ENCODE measurements at places on chromosomes 2 and 18.

GRCh38 chr2:37779139-37779538 lies 107.7 kb upstream of the CDC42EP3 start:
- no peak overlapping the region for H3K4me3 ChIP-seq
- no peak overlapping the region for H3K27ac ChIP-seq
- H3K27me3 ChIP-seq = peaks cover 8% of the 10 kb centered on the region
- peaks cover 1% of the 10 kb centered on the region for H3K4me1 ChIP-seq

DNA sequence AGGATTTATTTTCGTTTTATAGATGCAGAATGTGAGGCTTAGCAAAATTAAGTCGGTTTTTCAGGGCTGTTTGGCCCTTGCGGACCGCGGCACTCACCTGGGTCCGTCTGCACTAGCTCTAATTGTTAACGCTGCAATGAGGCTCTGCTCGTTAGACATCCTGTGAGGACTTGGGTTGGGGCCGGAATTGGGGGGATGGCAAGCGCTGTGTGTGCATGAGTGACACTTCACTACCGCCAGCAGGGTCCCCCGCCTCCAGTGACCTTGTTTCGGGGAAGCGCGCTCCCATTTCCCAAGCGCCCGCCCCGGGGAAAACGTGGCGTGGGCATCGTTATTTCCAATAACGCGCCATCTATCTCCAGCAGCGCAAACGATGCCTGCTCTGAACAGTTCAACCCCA lies 54.2 kb downstream of the KCNG2 start:
- H3K27me3 ChIP-seq = no peaks in the 10 kb centered on the region
- peaks cover 23% of the 10 kb centered on the region for H3K4me1 ChIP-seq
- DNase-seq = no peak
- H3K27ac ChIP-seq = no peak overlapping the region
- no peak overlapping the region for H3K4me3 ChIP-seq

DNA sequence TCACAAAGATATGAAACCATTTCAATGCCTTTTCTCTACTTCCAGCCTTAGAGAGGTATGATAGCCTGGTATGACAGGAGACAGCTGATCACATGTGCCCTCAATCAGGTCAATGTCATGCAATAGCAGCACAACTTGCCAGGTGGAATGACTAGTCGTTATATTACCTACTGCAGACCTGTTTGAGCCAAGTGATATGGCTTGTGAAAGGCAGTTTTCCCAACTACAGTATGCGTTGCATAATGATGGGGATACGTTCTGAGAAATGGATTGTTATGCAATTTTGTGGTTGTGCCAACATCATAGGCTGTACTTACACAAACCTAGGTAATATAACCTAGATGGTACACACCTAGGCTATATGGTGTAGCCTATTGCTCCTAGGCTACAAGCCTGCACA lies 262.8 kb downstream of the ICOS start:
- H3K36me3 ChIP-seq = no peaks in the 10 kb centered on the region
- H3K27ac ChIP-seq = no peak overlapping the region
- no peaks in the 10 kb centered on the region for H3K4me1 ChIP-seq

DNA sequence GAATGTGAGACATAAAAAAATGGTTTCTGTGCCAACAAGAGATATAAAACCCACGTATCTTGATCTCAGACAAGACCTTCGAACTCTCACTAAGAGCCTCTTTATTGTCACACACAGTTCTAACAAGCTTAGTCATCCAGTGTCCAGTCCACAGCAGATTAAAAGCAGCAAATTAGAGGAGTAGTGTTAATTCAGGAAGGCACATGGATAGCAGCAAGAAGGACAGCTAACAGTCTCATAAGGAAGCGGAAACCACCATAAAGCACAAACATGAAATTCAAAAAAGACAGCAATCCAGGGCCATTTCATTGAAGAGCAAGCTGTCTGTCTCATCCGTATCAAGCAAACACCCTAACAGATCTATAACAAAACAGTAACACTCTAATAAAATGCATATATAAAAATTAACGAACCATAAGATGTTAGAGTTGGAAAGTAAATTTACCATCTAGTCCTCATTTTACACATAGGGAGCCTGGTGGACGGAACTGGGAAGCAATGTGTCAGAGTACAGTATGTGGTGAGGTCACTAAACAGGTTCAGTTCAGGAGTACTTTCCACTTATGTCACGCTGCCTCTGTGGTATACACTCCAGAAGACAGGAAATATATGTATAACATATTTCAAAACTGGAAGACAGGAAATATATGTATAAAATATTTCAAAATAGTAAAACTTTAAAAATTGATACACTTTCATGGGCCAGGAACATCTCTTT lies 18.3 kb downstream of the AAK1 start:
- peaks cover 2% of the 10 kb centered on the region for H3K4me1 ChIP-seq
- H3K27ac ChIP-seq = no peak overlapping the region
- H3K4me3 ChIP-seq = no peak overlapping the region
- DNase-seq = no peak
- H3K27me3 ChIP-seq = no peaks in the 10 kb centered on the region

GRCh38 chr2:195279840-195280427 lies 377.1 kb upstream of the SLC39A10 start:
- H3K36me3 ChIP-seq = no peaks in the 10 kb centered on the region
- no peak overlapping the region for H3K27ac ChIP-seq
- DNase-seq = no peak
- H3K4me3 ChIP-seq = no peak overlapping the region
- no peaks in the 10 kb centered on the region for H3K4me1 ChIP-seq

DNA sequence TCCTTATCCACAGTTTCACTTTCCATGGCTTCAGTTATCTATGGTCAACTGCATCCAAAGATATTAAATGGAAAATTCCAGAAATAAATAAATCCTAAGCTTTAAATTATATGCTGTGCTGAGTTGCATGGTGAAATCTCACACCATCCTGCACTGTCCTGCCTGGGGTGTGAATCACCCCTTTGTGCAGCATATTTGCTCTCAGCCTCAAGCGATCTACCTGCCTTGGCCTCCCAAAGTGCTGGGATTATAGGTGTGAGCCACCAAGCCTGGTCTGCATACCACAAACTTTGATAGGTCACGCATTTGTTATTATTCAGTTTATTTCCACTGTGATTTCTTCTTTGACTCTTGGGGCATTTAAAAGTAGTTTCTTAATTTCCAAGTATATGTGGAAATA lies 117.2 kb downstream of the SPIRE1 start:
- no peaks in the 10 kb centered on the region for H3K4me1 ChIP-seq
- no peak overlapping the region for H3K4me3 ChIP-seq
- no peak for DNase-seq
- H3K27ac ChIP-seq = no peak overlapping the region
- H3K27me3 ChIP-seq = no peaks in the 10 kb centered on the region

- DNase-seq = no peak
- H3K36me3 ChIP-seq = no peaks in the 10 kb centered on the region
- no peak overlapping the region for H3K27ac ChIP-seq
- peaks cover 3% of the 10 kb centered on the region for H3K27me3 ChIP-seq
- H3K4me1 ChIP-seq = peaks cover 23% of the 10 kb centered on the region
- no peak overlapping the region for H3K4me3 ChIP-seq
These were observed 88.6 kb upstream of the BCL11A start for GRCh38 chr2:60641811-60642788.

DNA sequence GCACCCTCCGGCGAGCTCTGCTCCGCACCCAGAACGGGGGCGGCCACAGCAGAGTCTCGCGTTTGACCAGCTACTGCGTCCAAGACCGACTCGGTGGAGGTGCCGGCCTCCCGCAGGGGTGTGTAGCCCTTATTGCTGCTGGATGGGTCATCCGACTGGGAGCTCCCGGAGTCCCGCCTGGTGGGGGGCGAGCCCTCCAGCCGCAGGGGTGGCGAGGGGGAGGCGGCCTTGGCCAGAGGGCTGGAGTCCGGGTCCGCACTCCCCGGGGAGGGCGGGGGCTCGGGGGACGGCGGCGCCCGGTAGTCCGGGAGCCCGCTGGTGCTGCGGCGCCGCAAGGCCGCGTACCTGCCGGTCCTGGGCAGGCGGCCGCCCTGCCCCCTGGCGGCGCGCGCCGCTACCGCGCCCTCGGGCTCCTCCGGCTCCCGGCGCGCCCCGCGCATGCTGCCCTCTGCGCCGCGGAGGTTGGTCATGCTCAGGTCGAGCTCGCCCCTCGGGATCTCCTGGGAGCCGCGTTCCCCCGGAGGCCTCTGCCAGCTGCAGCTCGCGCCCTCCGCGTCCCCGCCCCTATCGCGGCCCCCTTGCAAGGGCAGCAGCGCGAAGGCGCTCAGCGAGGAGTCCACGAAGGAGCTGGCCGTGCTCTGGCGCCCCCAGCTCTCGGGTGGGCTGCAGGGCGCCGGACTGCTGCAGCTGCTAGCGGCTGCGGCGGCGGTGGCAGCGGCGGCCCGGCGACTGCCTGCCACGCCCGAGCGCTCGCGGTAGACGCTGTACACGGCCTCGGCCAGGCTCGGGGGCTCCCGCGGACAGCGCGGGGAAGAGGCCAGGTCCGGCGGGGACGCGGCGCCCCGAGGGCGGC lies 4.8 kb downstream of the TMEM200C start:
- H3K27ac ChIP-seq = no peak overlapping the region
- H3K36me3 ChIP-seq = no peaks in the 10 kb centered on the region
- H3K27me3 ChIP-seq = peaks cover 44% of the 10 kb centered on the region
- DNase-seq = peak; percentile 24
- peaks cover 14% of the 10 kb centered on the region for H3K4me1 ChIP-seq

GRCh38 chr18:61825386-61825785 lies 67.4 kb downstream of the RNF152 start:
- no peaks in the 10 kb centered on the region for H3K36me3 ChIP-seq
- DNase-seq = no peak
- H3K4me1 ChIP-seq = no peaks in the 10 kb centered on the region

GRCh38 chr2:68333931-68334330 lies 14.2 kb upstream of the CNRIP1 start:
- no peak overlapping the region for H3K4me3 ChIP-seq
- no peaks in the 10 kb centered on the region for H3K4me1 ChIP-seq
- H3K27me3 ChIP-seq = peaks cover 6% of the 10 kb centered on the region

DNA sequence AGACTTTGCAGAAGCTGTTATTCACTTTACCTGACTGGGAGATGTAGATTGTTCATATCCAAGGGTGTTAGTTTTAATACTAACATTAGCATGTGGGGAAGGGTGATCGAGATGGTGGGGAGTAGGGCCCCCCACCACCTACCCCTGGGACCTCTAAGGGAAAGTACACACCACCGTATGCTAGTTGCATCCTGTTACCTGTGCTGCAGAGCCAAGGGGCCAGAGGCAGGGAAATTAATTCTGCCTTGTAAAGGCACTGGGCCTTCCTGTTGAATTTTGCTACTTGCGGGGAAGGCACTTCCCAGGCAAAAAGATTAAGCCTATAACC lies 9.0 kb downstream of the STEAP3 start:
- DNase-seq = no peak
- peaks cover 19% of the 10 kb centered on the region for H3K4me1 ChIP-seq
- peak overlapping the region; percentile 15 for H3K27ac ChIP-seq
- H3K36me3 ChIP-seq = no peaks in the 10 kb centered on the region
- peak overlapping the region; percentile 44 for H3K4me3 ChIP-seq

- DNase-seq = no peak
- H3K27me3 ChIP-seq = peaks cover 4% of the 10 kb centered on the region
These were observed 34.3 kb upstream of the PXDN start for GRCh38 chr2:1778566-1778965.

GRCh38 chr2:150472511-150472899 lies 15.0 kb downstream of the RND3 start:
- H3K4me3 ChIP-seq = no peak overlapping the region
- H3K27ac ChIP-seq = no peak overlapping the region
- no peaks in the 10 kb centered on the region for H3K4me1 ChIP-seq
- no peaks in the 10 kb centered on the region for H3K27me3 ChIP-seq
- DNase-seq = no peak
- H3K36me3 ChIP-seq = no peaks in the 10 kb centered on the region

- no peaks in the 10 kb centered on the region for H3K27me3 ChIP-seq
- DNase-seq = no peak
- no peaks in the 10 kb centered on the region for H3K36me3 ChIP-seq
- H3K4me3 ChIP-seq = no peak overlapping the region
- no peak overlapping the region for H3K27ac ChIP-seq
These were observed 693.9 kb downstream of the SATB2 start for GRCh38 chr2:198763793-198764192.

- H3K27ac ChIP-seq = no peak overlapping the region
- DNase-seq = no peak
- H3K4me1 ChIP-seq = no peaks in the 10 kb centered on the region
These were observed 13.3 kb upstream of the C18orf32 start for GRCh38 chr18:49500201-49500921.

DNA sequence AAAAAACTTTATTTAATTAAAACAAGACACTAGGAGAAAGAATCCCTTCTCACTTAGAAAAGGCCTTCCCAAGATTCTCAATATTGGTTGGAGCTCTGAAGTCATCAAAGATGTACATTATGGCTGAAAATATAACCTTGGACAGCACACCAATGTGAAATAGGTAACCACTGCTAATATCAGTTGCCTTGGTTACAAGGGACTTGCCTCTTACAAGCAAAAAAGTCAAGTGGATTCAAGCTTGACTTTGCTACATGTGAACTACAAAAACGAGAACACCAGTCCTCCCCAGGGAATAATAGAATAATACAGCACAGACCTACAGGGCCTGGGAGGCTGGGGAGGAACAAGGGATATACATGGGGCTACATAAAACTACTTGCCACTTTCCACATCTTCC lies 46.1 kb downstream of the NABP1 start:
- no peaks in the 10 kb centered on the region for H3K36me3 ChIP-seq
- H3K27ac ChIP-seq = no peak overlapping the region

DNA sequence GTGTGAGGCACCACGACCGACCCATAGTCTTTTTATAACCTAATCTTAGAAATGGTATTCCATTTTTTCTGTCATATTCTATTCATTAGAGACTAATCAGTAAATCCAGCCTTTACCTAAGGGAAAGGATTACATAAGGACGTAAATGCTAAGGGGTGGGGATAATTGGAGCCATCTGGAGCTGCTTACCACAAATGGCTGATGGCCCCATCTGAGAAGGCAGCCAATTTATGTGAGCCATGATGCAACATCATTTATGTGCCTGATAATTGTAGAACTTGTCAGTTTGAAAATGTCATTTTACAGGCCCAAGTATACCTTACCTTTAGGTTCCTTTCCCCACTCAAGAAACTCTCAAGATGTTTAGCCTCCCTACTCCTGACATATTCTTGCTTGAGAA lies 44.0 kb downstream of the ARHGEF33 start:
- peaks cover 4% of the 10 kb centered on the region for H3K4me1 ChIP-seq
- DNase-seq = no peak
- H3K27me3 ChIP-seq = peaks cover 7% of the 10 kb centered on the region
- no peaks in the 10 kb centered on the region for H3K36me3 ChIP-seq
- H3K27ac ChIP-seq = no peak overlapping the region

DNA sequence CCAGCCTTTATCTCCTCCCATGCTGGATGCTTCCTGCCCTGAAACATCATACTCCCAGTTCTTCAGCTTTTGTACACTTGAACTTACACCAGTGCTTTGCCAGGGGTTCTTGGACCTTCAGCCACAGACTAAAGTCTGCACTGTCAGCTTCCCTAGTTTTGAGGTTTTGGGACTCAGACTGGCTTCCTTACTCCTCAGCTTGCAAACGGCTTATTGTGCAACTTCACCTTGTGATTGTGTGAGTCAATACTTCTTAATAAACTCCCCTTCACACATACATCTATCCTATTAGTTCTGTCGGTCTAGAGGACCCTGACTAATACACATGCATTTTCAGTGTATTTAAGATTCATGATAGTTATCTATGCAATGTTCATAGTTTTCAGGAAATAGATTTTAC lies 35.8 kb upstream of the ZNF804A start:
- no peaks in the 10 kb centered on the region for H3K36me3 ChIP-seq
- H3K4me3 ChIP-seq = no peak overlapping the region
- no peaks in the 10 kb centered on the region for H3K4me1 ChIP-seq
- H3K27ac ChIP-seq = no peak overlapping the region
